Astrocyte (in vitro differentiated cells and primary cell): ENCODE measurements at places on chromosomes 6 and 20. TPM values are rescaled to one million over a fixed set of nuclear protein-coding genes. Genes with fewer than 3 reads are reported as not detected.

The ARFRP1 gene
- total RNA-seq = 30.0 and 32.5 TPM in 2 replicates

DNA sequence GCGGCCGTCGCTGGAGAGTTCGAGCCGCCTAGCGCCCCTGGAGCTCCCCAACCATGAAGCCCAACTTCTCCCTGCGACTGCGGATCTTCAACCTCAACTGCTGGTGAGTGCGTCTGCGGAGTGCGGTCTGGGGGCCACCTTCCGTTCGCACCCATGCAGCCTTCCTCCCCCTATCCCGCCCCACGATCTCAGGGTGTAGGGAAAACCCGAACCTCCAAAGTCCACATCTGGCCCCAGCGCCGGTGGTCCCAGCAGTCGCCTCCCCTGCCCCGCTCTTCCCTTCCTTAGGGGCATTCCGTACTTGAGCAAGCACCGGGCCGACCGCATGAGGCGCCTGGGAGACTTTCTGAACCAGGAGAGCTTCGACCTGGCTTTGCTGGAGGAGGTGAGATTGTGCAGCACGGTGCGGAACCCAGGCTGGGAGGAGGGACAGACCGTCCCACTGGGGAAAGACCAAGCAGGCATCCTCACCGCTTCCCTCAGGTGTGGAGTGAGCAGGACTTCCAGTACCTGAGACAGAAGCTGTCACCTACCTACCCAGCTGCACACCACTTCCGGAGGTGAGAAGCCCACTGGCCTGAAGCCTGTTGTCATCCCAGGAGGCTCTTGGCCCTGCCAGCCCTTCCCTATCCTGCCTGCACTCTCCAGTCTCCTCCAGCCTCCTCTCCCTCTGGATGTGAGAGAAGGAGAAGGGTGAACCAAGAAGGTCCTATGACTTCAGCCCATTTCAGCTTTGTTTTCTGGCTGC, 719 bp downstream of the SMPD2 start:
- DNase-seq = peak; percentile 36

GRCh38 chr6:84517741-84518530, 246.5 kb downstream of the TBX18 start:
- DNase-seq = no peak

GRCh38 chr6:90484903-90485302, 102.0 kb downstream of the MAP3K7 start:
- no peak for DNase-seq

The SRMS gene
- total RNA-seq = 0.14 TPM in 1 of 2 replicates, not detected in the other

The SMOC2 gene
- 0.93 and 1.8 TPM in 2 replicates for total RNA-seq

The FGD2 gene
- not detected in 2 replicates for total RNA-seq

GRCh38 chr6:159720708-159721107, 6.6 kb upstream of the WTAP start:
- no peak for DNase-seq

- no peak for DNase-seq
These were observed 19.9 kb upstream of the BHLHE23 start for GRCh38 chr20:63026582-63027165.

- peak; percentile 36 for DNase-seq
These were observed 8.8 kb upstream of the PERP start for GRCh38 chr6:138115877-138116660.

- peak; percentile 12 for DNase-seq
These were observed 163.0 kb downstream of the HDGFL1 start for GRCh38 chr6:22732176-22732970.

DNA sequence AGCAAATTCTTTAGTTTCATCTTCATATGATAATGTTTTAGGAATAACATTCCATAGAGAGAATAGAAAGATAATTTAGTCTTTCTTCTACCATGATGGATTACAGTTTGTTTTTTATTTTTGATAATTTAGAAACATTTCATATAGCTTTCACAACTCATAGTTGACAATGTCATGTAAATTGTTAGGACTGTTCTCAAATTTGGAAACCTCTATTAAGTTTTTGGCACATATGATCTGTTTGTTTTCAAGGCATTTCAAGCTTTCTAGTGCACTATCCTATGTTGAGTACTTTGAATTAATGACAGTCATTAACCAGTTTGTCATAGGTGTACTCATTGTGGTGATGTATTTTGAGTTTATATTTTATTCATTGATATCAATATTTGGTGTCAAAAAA, 10.7 kb upstream of the TFB1M start:
- DNase-seq = no peak

The SLC26A8 gene
- total RNA-seq = not detected in 2 replicates

The LRRC1 gene
- 11.8 and 14.3 TPM in 2 replicates for total RNA-seq
